ENCODE measurements at places on chromosomes 5 and 9. TPM values are rescaled to one million over a fixed set of nuclear protein-coding genes. Genes with fewer than 3 reads are reported as not detected.

Gene PRLR
- not detected for total RNA-seq

Gene MCTP1
- 6.8 TPM for total RNA-seq

Gene DBH
- not detected for total RNA-seq

Gene HK3
- not detected for total RNA-seq
